ENCODE measurements at places on chromosomes 1 and 21.

DNA sequence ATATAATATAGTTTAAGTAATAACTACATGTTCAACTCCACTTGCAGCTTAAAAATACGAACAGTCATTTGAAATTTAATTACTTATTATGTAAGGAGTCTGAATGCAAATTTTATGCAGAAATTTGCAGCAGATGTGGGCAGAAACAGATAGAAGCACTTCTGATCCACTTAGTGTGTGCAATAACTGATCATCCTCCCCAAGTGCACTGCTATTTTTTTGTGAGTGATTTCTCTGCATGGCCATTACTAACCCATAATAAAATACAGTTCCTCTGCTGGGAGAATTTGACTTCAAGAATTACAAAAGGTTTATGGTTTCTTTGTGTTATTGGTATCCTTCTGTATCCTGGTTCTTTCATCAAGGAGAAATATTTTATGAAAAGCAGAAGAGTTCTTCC lies 611.5 kb upstream of the RGS18 start:
- DNase-seq, result no peak

- DNase-seq, result no peak
These were observed 5.0 kb downstream of the CLDN19 start for GRCh38 chr1:42735056-42735455.

DNA sequence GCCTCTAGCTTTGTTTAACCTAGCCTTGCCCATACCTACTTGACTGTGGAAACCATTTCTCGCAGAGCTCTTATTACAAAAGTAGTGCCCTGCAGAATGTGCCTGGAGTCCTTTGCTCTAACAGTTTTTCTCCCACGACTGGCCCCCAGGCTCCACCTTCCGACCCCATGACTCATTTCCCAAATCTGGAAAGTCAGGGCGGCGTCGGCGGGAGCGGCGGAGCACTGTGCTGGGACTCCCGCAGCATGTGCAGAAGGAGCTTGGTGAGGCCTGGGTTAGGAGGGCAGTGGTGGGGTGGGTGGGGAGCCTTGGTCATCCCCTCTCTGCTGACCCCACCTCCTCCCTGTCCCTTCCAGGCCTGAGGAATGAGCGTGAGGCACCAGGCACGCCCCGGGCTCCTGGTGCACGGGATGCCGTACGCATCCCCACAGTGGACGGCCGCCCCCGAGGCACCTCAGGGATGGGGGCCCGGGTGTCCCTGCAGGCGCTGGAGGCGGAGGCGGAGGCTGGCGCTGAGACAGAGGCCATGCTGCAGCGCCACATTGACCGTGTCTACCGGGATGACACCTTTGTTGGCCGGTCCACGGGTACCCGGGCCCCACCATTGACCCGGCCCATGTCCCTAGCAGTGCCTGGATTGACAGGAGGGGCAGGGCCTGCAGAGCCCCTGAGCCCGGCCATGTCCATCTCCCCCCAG lies 47.5 kb downstream of the YARS1 start:
- no peak for DNase-seq

GRCh38 chr1:165843304-165843703 lies 15.9 kb downstream of the UCK2 start:
- no peak for DNase-seq

DNA sequence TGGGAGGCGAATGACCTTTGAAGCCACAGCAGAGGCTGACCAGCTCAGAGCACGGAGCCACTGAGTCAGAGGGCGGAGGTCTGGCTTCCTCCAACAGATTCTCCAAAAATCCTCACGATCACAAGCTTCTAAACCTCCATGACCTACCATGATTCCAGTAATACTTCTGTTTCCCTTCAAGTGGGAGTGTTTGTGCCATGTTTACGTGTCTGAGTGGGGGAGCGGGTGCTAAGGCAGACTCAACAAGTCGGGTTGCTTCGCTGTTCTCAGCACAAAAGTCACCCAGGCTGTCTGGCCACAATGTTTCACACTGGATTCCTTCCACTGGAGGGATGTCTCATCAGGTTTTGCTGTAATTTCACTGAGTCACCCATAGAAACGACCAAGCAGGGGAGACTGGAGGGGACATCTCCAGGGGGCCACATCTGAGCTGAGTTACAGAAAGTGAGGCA lies 86.2 kb downstream of the SLC66A1 start:
- DNase-seq, result no peak

DNA sequence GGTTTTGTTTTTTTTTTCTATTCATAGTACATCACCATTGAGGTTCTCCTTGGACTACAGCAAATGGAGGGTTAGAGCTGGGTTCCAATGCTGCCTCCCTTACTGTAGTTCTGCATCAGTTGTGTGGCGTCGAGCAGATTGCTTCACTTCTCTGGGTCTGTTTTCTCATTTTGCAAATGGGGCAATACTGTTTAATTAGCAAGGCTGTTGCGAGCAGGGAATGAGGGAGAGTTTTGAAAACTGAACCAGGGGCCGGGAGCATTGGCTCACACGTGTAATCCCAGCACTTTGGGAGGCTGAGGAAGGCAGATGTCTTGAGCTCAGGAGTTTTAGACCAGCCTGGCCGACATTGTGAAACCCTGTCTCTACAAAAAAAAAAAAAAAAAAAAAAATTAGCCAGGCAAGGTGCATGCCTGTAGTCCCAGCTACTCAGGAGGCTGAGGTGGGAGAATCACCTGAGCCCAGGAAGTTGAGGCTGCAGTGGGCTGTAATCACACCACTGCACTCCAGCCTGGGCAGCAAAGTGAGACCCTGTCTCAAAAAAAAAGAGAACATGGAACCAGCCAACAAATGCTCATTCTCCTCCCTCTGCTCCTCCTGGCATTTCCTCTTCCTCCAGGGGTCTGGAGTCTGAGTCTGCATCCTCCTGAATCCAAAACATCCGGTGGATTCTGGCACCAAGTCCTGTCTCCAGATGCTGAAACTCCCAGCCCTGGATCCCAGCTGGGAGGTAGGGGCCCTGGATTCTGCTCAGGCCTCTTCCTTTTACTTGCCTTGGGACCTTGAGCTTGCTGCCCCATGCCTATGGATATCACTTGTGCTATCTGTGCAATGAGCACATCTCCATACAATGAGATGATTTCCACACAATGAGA lies 3.7 kb upstream of the PLOD1 start:
- DNase-seq, result no peak

DNA sequence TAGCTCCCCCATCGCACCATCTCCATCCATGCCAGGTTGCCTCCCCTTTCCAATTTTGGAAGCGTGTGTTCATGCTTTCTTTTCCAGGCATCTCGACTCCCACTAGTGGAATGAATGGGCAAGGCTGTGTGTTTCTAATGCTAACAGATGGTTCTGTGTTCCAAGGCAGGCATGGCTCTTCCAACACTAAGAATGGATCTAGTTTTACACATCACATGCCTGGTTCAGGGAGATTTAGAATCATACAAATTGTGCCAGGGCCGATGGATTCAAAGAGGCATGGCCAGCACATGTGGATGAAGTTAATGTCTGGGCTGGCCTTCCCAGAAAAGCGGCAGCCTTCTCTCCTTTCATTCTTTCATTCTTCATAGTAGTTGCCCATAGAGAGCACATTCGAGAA lies 438.7 kb downstream of the PRDM2 start:
- no peak for DNase-seq

DNA sequence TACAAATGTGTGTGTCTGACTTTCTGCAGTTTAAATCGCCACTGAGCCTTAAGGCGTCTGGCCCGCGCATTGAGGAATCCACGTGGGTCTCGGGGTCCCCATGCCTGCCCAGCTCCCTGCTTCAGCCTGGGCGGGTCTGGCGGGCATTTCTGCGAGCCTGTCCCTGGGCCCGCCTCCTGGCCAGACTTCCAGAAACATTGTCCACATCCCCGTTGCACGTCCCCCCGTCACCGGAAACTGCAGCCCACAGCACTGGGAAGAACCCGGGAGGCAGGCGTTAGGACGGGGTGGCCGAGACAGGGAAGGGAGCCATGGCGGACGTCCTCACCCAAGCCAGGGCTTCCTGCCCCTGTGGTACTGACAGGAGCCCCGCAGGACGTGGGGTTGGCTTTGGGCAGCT lies 113.1 kb upstream of the COL6A1 start:
- no peak for DNase-seq

DNA sequence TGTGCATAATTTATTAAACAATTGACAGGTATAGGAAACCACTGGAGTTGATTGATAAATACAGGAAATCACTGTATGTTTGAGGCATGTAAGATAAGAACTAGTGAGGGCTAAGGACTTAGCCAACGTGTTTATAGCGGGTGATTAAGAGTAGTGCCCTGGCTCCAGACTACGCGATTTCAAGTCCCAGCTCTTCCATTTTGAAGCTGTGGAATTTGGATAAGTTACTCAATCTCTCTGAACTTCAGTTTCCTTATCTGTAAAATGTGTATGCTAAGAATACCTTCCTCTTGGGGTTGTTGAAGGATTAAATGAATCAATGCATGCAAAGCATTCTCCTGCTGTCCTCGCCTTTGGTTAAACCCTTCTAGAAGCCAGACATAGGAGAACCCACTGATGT lies 143.3 kb upstream of the GJB5 start:
- no peak for DNase-seq

DNA sequence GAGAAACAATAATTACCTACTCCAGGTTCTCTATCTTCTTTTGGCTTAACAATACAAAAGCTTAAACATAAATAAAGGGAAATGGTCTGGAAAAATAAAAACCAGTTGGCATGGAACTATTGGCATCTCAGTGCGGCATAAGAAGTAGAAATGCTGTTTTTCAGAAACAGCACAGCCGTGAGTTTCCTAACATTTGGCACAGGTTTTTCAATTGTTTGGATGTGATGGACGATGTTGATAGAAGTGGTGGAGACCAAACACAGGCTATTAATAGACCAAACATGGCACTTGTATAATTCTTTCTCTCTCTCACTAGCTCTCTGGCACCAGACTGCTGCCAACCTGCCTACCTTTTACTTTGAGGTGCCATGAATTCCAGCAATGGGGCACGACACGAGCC lies 36.2 kb downstream of the KCNN3 start:
- no peak for DNase-seq

DNA sequence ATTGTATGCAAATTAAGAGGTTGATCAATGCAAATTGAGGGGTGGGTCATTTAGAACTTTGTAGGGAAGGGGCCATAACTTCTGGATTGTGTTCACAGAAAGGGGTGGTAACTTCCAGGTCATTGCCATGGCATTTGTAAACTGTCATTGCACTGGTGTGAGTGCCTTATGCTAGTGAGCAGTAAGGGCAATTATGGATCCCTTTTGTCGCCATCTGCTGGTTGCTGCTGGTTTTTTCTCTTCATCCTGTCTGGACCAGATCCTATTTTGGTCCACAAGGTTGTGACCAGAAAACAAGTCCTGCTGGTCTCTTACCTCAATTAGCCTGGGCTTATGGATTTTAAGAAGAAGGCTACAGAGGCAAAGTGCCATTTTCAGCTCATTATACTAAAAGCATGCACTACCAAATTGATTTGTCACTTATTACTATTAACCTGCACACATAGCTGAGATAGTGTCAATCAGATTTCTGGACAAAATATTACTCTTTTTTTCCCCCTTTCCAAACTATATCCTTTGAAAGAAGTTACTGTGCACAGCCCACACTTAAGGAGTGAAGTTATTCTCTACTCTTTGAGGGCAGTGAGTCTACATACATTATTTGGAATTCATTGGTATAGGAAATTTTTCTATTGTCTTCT lies 196.2 kb downstream of the ZC3H11B start:
- peak; percentile 16 for DNase-seq

DNA sequence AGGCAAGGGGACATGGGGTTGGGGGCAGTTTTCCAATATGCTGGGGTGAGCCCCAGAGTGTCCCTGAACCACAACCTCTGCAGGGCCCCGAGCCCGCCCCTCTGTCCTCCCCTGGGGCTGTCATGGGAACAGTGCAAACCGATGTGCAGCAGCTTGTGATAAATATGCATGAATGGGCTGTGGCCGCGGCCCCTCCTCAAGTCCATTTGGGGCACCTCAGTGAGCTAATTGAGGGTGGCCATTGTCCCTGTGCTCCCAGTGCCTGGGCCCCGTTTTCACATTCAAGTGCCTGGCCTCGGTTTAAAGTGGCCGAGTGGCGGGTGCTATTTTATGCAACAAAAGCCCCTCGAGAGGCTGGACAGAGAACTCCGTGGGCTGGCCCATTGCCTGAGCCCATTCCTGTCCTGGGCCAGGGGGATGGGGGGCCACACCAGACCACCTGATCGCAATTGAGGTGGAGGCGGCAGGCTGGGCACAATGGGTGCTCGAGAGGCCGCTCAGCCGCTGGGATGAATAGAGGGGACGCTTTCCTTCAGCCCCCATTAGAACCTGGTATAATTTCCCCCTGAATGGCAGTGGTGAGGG lies 193.7 kb downstream of the FOXD2 start:
- DNase-seq, result no peak

DNA sequence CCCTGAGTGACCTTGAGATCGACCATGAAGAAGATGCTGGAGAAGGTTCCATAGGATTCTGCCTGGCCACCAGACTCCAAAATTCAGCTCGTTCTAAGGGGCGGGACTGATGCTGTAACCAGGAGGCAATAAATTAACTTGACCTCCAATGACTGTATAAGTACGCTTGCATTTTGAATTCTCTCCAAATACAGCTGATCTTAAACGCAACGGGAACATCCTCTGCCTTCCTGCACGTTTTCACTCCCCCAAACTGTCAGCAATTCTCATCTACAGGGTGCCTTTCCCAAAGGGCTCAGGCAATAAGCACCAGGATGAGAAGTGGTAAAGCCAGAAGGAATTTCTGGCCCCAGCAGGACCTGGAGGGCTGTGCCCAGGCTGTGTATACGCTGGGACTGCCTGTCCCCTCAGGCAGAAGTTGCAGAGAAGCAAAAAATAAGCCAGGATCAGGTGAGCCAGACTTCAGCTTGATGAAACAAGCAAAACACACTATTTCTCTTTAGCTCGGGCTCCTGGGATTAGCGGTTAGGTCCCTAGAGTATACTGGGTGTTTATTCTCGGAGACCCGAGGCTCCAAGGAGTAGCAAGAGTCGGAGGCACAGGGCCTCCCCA lies 124.8 kb downstream of the LRIG2 start:
- DNase-seq, result no peak

All from right renal pelvis (tissue), 4 donors.